ENCODE measurements at places on chromosomes 5 and 9.
A peak's percentile ranks its signal among the peaks of the same experiment; 100 is the strongest.

DNA sequence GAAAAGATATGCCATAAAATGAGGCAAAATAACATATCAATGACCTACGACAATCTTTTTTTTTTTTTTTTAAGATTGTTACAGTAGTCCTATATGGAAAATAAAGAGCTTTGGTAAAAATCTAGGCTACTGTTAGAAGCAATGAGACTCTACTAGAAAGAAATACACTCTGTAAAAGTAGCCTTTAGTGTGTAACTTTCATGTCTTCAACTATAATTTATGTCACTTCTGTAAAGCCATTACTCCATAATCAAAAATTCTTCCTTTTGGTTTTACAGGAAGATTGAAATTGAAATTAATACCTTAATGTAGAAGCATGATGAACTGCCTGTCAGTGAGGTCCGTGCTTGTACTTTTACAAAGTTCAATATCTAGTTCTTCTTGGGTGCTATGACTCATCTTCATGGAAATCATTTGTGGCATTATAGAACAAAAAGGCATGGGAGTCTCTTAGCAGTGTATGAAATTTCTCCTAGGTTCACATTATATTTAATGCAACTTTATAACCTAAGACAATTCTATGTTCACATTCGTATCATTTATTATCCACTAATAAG is 1393.1 kb downstream of the EFNA5 start:
- no peak for DNase-seq

DNA sequence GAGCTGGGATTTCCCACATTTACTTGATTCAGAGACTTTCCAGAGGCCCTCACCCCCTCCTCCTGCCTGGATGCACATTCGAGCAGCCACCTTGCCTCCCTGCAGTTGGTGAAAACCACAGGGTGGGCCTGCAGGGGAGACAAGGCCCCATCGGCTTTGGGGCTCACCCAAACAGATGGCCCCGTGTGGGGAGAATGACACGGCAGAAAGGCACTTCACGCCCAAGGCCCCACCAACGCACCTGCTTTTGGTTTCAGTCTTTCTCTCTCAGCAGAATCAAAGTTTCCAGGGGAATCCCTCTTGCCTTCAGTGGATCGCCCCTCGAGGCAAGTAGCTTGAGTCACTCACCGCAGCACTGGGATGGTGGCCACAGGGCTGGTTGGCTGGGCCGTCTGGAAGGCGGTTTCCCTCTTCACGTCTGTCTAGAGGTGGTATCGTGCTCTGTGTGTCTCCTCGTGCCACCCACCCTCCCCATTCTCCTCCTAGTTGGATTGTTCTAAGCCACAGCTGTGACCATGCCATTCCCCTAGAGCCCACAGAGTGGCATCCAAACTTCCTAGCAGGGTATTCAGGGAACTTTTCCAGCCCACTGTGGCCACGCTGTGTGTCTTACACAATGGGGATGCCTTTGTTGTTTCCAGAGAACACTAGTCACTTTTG is 31.8 kb downstream of the SEC61B start:
- DNase-seq = no peak

DNA sequence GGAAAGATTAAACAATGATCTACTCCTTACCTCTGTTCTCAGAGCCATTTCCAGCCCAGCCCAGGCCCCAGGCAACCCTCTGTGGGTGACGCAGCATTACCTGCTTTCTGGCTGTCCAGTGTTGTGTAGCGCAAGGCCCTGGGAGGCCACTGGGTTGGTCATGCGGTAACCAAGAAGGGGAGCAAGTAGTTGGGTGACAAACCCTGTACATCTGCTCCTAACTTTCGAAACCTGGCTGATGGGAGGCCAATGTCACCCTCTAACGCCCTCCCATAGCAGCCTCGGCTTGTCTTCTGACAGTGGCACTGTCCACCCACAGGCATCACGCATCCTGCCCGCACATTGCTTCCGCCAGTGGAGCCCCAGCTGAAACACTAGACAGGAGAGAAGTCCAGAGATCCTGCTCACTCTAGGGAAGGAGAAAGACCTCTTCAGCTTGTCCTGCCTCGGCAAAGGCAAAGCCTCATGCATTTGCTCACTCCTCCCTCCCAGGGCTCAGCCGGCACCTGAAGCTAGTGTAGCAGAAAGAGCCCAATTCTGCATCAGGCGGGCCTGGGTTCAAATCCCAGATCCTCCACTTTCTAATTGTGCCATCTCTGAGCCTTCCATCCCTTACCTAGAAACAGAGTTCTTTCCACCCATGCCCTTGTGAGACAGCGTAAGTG is 94.6 kb downstream of the ADAMTS2 start:
- no peak for DNase-seq

GRCh38 chr5:132013006-132013689 is 1.7 kb upstream of the ACSL6 start:
- no peak for DNase-seq

DNA sequence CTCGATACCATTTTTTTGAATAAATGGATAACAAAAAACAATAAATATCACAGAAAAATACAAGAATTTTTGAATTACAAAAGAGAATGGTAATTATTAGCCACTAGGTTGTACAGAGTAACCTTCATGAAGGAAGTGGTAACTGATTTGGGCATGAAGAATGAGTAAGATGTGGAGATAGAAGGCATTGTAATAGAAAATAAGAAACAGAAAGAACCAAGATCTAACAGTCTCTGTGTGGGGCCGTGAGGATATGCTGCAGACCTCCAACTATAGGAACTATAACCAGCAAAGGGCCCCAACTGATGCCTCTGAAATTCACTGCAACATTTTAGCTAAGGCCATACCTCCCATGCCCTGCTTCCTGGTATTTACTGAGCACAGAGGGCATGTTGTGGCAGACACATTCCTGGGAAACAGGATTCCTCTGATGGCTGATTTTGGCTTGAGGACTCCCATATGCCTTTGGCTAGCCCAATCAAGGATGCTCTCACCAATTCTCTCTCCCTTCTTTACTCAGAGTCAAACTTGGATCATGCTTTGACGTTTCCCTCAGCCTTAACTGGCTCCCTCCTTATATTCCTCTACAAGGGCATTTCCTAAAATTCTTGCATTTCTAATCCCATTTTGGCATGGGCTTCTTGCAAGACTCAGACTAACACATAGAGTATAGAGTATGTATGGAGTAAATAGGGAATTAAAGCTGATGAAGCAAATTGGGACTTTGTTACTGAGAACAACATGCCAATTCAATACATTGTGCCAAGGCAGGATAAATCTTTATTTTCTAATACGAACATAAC is 208.9 kb downstream of the PDE4D start:
- no peak for DNase-seq

- DNase-seq = peak; percentile 70
Measured at GRCh38 chr5:171450423-171451331, 31.2 kb downstream of the FGF18 start.
